ENCODE measurements at places on chromosomes 16 and 17.

- DNase-seq: no peak
These were observed 393 bp downstream of the SERPINF2 start for GRCh38 chr17:1743088-1743439.

DNA sequence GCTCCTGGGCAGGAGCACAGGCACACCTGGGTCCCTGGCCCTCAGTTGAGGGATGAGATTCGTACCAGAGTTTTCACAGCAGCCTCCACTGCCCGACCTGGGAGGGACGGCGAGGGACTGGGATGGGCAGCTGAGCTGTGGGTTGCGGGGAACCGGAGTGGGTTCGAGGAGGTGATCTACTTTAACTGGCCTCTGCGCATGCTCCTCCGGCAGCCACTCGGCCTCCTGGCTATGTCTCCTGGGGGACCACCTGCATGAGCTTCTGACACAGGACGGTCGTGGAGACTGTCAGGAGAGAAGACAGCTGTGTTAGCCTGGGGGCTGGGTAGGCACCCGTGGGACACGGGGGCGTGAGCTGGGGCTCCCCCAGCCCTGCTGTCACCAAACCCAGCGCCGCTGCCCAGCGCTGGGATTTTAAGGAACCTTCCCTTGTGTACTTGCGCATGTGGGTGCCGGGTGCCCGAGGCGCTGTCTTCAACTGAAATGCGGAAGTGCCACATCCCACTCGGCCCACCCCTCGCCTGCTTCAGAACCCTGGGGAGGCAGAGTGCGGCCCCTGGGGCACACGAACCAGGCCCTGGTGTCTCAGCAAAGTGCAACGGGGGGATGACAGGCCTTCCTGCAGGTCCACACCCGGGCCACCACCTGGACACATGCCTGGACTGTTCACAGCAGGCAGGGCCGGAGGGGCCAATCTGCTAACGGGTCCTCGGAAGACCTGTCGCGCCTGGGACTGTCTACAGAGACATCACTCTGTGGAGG lies 36.4 kb downstream of the SLC7A5 start:
- no peak for DNase-seq

GRCh38 chr16:49874613-49875237 lies 18.8 kb upstream of the ZNF423 start:
- DNase-seq: no peak

- DNase-seq: no peak
These were observed 18.3 kb downstream of the CDIPT start for GRCh38 chr16:29844575-29845331.

GRCh38 chr17:47978324-47978723 lies 7.4 kb downstream of the CDK5RAP3 start:
- DNase-seq: peak; percentile 76

- peak; percentile 77 for DNase-seq
These were observed 516 bp downstream of the CPNE2 start for GRCh38 chr16:57092786-57093411.

Data from sciatic nerve (tissue), 2 donors.